ENCODE measurements at places on chromosomes 5 and 9.

DNA sequence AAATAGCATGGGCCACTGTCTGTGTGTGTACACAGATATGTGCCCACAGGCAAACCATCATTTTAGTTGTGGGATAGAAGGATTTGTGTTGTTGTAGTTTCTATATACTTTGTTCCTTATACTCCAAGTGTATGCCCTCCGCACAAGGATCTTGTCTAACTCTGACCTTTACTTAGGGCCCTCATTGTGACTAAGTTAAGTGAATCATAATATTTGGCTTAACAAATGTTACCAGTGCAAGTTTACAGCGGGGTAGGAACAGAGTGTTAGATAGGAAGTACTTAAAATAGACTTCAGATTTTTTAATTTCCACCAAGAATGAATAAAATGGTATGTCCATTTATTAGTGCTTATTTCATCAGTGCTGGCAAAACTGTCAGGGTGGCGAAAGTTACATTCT, 29.5 kb upstream of the CYFIP2 start:
- no peak for DNase-seq

DNA sequence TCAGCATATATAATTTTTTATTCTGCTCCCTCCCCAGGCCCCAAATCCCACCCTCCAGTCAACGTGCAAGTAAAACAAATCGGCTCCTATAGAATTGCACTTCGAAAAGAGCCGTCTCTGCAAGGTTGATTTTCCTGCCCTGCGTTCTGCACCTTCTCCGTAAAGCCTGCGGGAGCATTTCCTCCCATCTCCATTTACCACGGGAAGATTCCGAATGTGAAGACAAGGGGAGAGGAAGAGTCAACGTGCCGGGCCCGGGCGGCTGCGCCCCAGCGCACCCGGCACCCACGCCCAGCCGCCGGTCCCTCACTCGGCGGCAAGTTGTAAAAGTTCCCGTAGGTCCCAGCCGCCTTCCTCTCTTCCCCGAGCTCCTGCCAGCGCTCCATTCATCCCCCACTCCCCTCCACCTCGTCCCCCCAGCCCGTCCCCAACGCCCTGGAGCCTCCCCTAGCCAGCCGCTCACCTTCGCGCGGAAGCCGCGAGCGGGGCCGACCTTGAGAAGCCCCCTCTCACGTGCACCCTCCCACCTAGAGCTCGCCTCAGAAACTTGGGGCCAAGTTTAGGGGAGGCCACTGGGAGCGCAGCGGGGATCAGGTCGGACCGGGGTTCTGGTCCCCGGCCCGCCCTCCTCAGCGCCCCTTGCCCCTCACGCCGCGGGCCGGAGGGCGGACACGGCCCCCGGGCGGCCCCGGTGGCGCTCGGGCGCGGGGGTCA, 431 bp downstream of the BNC2 start:
- no peak for DNase-seq

DNA sequence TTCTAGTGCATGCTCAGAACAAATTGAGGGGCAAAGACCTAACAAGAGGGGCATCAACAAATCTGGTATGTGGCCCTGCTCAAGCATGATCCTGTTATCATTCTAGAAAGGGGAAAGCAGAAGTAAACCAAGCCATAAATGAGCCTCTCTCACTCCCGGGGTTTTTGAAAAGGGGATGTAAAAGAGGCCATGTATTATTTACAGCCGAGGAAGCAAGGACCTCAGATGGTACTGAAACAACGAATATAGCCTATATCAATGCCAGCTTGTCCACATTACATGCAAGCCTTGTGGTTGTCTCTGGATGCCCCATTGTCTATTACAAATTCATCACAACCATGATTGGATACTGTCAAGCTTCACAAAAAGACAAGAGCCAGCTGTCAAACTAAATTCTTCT, 211.3 kb downstream of the DCP2 start:
- no peak for DNase-seq

DNA sequence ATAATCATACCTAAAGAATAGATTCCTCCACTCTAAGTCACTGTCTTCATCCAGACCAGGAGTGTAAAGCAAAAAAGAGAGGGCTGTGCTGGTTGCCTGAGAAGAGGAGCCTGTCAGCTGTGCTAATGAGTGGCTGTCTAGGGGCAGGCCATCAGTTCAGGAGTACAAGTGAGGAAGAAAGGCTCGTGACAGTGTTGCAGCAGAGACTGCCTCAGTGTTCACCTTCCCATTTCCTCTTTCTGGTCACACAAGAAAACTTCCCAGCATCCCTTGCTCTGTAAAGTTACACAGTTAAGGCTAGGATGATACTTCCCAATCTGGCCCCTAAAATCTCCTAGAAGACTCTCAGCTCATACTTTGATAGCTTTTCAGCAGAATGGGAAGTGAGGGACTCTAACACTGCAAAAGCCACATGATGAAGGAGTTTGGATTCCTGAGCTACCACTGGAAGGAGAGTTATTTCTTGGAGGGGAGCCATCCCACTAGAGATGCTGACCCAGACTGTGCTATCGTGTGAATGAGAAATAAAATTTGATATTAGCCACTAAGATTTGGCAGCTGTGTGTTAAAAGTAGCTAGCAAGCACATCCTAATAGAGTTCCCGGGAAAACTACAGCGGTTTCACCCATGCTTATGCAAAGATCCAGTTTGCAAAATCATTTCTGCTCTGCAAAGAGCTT, 67.1 kb downstream of the ADAMTS12 start:
- no peak for DNase-seq

DNA sequence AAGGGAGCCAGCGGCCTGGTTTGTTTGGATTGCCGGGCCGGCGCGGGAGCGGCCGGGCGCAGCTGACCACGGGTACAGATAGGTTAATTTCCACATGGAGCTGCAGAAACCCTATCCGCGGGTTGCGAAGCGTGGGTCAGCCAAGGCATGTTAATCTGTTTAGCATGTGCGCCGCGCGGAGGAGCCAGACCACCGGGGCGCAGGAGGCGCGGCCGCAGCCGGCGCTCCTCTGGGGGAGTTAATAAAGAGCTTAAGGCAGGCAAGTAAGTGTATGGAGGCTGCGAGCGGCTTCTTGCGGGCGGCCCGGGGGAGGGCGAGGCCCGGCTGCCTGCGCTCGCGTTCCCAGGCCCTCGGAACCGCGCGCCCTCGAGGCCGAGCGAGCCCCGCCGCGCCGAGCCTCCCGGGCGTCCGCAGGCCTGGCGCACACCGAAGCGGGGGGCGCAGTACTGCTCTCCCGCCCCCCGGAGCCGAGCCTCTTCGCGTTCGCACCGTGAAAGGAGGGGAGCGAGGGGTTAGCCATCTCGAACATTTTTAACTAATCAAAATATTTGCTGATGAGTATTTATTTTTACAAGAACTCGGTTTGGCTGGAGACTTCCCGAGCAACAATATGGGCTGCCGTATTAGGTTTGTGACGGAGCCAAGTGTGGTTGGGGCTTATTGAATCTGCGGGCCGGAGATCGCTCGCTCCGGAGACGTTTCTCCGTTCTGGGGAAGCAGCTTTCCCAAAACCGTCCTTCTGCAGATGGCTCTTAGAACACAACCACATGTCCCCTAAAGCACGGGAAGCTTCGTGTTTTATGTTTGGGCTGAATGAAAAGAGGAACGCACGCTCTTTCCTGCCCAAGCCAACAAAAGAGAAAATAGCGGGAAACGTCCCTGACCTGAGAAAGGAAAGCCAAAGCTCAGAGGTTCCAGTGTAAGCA, 28.8 kb downstream of the FOXD1 start:
- DNase-seq, result no peak

- no peak for DNase-seq
These were observed 162.0 kb downstream of the RGS3 start for GRCh38 chr9:113625486-113625885.

DNA sequence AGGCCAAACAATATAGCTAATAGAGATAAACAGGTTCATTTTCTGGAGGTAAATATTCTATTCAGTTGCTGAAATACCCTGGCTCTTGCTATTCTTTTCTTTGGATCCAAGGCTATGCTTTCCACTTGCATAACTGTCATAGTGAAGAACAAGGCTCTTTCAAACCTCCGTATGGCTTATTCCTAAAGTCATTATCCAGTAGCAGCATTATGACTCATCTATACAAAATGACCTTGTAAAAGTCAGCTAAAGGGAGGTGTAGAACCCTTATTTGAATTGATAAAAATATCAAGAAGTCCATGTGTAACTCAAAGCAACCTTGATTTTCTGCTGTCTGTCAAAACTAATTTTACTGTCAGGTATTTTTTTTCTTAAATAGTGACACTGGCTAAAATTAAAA, 447.8 kb downstream of the PLK2 start:
- no peak for DNase-seq

DNA sequence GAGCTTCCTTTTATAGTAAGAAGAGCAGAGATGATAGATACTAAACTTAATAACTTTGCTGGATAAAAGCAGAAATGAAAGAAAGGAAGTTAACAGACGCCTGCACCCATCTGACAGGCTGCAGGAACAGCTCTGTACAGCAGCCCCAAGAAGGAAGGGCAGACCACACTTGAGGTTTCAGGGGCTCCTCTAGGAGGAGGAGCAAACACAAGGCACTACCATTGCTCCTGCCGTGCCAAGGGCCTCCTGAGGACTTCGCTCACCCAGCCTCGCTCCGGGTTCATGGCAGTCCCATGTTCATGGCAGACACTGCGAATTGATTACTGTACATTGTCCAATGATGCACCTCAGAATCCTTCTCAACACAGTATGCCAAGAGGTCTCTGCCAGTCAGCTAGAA, 85.1 kb downstream of the AMBP start:
- no peak for DNase-seq

- DNase-seq, result peak; percentile 47
These were observed 113.2 kb upstream of the RANBP3L start for GRCh38 chr5:36414869-36415282.

DNA sequence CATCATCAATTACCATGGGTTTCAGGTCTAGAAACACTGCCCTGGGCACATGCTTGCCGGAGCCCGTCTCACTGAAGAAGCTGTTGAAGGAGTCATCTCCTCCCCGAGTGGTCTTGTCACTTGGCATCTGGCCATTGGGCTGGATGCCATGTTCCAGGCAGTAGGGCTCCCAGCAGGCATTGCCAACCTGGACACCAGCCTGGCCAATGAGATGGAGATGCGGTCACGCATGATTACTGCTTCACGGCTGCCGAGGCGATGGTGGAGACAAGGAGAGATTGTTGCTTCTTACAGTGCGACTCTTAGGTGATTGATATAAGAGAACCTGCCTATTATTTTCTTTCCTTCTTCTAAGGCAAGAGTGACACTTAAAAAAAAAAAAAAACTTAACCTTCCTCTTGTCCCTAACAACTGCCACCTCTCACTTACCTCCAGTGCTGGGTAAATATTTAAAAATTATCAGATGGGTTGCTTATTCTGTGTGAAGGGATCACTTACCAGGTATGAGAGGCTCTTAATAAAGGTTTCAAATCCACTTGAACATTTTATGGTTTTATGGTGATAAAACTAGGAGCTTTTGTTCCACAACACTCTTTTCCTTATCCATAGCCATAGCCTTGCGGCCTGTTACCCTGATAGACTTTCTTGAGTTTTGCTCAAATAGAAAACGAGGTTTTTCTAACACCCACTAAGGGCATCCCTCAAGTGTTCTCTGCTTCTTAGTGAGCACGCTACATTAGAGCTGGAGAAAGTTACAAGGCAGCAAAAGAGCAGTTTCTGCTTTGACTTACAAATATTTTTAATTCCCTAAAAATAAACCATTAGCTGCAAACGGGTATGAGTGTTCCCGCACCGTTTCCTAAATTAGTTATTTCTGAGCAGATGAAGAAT, 41.2 kb downstream of the NIM1K start:
- DNase-seq, result no peak

GRCh38 chr5:102762562-102763227, 7.6 kb downstream of the PAM start:
- no peak for DNase-seq

DNA sequence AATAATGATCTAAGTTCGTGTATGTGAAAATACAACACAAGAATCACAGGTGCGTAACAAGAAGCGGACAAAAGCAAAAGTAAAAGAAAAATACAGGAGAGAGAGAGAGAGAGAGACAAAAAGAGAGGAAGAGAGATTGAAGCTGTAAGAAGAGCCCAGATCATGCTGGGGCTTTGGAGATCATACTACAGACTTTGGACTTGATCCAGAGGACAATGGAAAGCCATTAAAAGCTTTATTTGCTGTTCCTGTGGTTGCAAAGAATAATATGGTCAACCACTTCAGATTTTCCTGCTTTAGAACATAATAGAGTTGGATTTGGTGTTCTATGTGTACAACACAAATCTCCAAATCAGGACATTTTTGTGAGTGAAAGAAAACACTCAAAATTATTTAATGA, 561.4 kb downstream of the CAAP1 start:
- no peak for DNase-seq

DNA sequence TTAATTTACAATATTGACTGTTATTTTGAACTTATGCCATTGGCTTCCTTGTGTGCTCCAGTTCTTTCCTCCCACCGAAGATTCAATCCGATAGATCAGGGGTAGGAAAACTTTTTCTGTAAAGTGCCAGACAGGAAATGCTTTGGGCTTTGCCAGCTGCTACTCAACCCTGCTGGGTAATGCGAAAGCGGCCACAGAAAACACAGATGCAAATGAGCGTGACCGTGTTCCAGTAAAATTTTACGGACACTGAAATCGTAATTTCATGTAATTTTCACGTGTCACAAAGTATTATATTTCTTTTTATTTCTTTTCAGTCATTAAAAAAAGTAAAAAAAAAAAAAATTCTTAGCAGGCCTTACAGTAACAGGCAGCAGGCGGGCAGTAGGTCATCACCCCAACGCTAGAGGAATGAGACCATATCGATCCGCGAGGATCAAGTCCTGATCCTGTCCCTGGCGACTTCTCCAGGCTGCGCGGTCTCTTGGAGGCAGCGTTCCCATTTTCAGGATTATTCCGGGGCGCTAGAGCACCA, 599 bp downstream of the NMRK1 start:
- DNase-seq, result peak; percentile 76

DNA sequence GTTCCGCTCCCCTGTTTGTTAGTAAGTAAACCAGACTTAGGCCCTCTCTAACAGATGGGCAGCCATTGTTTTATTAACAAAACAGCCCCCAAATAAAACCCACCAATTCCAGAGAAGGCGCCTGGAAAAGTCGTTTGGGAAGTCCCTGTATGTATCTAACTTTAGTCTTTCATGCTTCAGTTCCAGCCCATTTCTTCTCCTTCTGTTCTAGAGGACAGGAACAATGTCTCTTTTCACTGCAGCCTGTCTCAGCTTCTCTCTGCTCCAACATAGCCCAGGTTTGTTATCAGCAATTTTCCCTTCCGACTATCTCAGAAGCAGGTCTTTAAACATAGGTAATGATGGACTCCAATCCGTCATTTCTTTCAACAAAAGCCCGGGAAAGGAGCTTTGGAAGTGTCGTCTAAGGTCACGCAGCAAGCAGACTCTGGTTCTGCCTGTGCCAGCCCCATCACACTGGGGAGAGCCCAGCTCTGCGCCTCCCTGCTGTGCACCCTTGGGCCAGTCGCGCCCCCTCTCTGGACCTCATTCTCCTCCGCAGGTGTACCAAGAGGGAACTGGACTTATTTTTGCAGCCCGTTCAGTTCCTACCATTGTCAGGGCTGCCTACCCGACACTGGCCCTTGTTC, 9.6 kb upstream of the AKNA start:
- DNase-seq, result no peak

GRCh38 chr9:136122425-136123383, 4.0 kb upstream of the TMEM250 start:
- peak; percentile 72 for DNase-seq

All from NAMALWA (cell line).